ENCODE measurements at places on chromosomes 2 and 18.
A peak's percentile ranks its signal among the peaks of the same experiment; 100 is the strongest.

- DNase-seq: no peak
Measured at GRCh38 chr2:47402555-47402804, 476 bp upstream of the MSH2 start.

GRCh38 chr2:237876061-237876526 lies 16.7 kb downstream of the RAMP1 start:
- no peak for DNase-seq

DNA sequence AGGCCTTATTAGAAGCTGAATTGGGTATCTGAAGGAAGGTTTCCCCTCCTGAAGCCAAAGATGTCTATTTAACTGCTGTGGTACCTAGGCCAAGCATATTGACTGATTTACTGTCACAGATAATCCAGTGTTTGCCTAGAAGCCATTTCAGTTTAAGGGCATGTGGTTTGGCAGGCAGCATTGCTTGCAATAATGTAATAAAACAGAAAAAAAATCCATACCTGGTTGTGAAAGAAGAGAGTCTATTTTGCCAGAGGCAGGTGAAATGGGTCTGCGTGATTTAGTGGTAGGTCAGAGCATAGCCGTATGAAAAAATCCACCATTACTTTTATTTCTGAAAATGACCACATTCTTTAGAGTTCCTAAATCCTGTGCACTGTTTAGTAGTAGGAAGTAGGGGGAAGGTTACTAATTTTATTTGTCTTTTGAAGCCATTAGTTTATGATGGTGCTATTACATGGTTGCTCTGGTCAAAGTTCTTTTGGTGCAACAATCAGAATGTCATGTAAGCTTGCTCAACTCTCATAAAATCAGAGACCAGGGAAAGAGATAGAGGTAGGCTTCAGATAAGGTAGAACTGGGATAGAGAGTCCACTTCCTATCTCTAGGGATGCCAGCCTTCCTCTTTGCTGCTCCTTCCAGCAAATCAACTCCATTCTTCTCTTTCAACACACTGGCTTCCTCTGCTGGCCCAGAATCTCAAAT lies 343.4 kb downstream of the GPD2 start:
- no peak for DNase-seq

GRCh38 chr2:1818811-1819210 lies 74.5 kb upstream of the PXDN start:
- DNase-seq: no peak

DNA sequence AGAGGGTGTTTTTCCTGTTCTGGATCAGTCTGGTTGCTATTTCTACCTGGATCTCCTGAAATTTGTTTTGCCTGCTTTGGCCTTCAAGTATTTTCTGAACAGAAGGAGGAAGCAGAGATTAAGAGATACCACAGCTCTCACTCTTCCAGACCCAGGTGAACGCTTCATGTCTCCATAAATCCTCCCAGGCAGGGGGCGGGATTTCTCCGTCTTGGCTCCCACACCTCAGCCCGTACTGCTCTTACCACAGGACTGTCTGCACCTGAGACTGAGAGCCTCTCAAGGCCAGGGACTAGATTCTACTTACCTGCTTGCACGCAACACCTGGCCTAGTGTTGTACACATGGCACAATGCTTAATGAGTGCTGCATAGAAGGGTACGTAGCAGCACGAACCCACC lies 59.9 kb upstream of the LRPPRC start:
- no peak for DNase-seq

- DNase-seq: no peak
Measured at GRCh38 chr2:206004004-206004693, 81.8 kb downstream of the INO80D start.

DNA sequence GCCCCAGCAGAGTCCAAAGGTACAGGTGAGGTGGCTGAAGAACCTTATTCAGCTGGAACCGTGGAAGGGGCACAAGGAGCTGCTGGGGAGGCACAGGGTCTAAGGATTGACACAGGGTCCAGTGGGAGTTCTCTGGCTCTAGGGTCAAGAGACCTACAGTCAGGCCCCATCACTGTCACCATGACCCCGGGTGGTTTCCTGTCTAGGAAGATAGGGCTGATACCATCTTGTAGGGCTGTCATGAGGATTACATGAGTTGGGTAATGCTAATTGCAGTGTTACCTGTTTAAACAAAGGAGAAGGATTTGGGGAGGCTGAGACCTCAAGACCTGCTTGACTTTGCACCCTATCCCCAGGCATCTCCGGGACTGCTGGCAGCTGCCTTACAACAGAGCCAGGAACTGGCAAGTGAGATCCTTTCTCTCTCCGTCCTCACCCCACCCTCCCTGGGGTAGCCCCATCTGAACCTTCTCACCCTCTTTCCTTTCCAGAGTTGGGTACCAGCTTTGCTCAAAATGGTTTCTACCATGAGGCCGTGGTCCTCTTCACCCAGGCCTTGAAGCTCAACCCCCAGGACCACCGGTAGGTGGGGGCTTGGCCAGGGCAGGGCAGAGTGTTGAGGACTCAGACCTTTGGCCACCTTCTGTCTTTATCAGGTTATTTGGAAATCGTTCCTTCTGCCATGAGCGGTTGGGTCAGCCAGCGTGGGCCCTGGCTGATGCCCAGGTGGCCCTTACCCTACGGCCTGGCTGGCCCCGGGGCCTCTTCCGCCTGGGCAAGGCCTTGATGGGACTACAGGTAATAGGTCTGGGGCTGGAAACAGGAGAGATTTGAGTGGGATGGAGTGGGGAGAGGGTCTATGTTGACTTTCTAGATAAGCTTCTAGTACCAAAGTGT lies 7.5 kb downstream of the LBX2 start:
- DNase-seq: no peak

GRCh38 chr2:7973801-7974480 lies 707.9 kb upstream of the ID2 start:
- DNase-seq: no peak

DNA sequence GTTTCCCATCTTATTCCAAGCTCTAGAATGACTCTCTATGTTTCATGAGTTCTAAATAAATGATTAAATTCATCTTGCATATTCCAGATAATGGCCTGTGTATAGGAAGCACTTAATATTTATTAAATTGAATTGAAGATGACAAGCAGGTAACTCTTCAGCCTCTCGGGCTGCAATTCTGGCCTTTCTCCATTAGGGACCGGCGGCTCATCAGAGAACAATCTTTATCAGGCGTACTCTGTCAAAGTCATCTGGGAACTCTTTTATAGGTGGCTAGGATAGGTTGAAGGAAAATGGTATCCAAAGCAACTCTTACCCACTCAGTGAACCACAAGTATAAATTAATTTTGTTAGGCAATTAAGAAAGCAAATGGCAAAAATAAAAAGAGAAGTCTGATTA lies 308.5 kb downstream of the NOL4 start:
- DNase-seq: no peak

- DNase-seq: no peak
Measured at GRCh38 chr2:162838136-162838497, 450 bp downstream of the KCNH7 start.

DNA sequence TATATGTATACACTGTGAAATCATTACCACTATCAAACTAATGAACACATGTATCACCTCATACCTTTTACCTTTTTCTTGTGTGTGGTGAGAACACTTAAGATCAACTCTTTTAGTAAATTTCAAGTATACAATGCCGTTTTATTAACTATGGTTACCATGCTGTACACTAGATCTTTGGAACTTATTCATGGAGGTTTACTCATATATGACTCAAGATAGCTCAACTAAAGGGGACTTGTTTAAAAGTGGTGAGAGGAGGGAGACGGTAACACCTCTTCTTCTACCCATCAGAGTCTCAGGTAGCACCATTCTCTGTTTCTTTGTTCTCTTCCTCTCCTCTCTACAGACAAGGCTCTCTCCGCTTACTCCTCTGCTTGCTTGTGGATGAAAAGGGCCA lies 36.1 kb upstream of the TMEM178A start:
- no peak for DNase-seq

GRCh38 chr2:109510136-109511028 lies 103.4 kb downstream of the SEPTIN10 start:
- peak; percentile 76 for DNase-seq

DNA sequence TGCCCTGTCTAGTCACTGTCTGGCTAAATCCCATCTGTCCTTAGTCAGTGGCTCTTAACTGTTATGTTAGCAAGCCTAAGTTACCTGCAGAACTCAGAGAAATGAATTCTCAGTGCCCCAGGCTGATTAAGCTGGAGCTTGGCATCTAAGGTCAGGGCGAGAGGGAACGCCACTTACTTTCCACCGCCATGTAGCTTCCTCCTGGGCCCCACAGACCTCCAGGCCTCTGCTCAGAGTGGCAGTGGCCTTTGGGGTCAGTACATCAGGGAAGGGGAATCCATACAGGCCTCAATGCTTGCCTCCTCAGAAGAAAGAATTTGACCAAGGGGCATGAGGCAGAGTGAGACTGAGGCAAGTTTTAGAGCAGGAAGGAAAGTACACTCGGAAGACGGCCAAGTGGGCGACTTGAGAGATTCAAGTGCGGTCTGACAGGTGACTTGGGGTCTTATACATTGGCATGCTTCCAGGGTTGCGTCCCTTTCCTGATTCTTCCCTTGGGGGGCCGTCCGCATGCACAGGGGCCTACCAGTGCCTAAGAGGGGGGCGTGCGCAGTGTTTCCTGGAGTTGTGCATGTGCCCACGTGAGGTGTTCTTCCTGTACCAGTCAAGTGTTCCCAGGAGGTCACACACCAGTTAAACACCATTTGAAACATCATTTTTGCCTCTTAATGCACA lies 64.1 kb downstream of the EMILIN2 start:
- no peak for DNase-seq

DNA sequence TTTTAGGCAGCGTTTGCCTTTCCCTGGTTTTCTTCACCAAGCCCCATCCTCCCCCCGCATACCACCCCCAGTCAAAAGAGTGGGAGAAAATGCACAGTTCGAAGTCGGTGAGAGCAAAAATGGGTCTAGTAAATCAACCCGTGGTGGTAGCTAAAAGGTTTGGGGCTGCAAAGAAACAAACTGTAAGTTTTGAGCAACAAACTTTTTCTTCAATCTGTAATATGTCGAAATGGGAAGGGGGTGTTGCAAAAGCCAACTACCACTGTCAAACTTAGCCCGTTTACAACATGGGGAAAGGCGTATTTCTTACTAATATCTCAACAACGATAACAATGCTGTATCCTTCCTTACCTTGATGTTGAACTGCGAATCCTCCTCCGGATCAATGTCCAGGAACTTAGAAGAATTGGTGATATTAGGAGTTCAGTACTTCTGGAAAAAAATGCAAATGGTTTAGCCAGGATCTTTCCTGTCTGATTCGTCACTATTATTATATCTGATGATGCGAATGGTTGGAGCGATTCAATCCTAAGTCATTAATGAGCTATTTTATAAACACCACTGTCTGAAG lies 2.4 kb upstream of the SATB2 start:
- no peak for DNase-seq

DNA sequence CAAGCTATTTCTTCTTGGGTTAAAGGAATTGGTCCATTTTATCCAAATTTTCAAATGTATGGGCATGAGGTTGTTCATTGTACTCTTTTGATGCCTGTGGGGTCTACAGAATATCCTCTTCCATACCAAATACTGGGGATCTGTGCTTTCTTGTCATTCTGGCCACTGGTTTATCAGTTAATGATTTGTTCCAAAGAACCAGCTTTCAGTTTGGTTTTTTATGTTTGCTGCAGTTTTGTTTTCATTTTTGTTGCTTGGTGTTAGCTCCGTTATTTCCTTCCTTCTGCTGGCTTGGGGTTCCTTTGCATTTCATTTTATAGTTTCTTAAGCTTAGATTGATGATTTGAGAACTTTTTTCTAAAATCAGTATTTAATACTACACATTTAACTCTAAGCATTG lies 45.5 kb downstream of the SLC66A2 start:
- no peak for DNase-seq

DNA sequence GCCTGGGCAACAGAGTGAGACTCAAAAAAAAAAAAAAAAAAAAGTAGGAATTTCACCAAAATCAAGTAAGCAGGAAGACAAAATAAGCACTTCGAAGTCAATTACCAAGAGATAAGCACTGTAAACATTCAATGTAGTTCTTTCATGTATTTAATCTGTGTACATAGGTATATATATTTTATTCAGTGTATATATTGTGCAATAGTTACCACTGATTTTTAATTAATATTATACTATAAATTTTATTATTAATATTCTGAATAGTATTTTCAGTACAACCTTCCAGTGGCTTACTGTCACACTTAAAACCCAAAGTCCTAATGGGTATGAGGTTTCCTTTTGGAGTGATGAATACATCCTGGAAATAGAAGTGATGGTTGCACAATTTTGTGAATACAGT lies 9.1 kb downstream of the APLF start:
- DNase-seq: no peak

- DNase-seq: peak; percentile 46
Measured at GRCh38 chr2:218648088-218648786, 11.2 kb downstream of the ZNF142 start.

DNA sequence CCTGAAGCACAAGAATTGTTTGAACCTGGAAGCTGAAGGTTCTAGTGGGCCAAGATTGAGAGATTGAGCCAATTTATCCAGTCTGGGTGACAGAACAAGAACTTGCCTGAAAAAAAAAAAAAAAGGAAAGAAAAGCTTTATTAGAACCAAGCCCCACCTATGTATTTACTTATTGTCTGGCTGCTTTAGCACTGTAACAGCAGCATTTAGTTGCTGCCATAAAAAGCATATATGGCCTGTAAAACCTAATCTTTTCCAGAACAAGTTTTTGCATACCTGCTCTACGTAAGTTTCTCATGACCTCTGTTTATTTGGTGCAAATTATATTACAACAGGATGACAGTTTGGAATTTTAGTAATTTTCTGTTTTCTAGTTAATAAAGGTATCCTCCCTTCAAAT lies 1565.6 kb upstream of the LRRTM1 start:
- DNase-seq: no peak

- DNase-seq: no peak
Measured at GRCh38 chr2:173898178-173898668, 67.0 kb downstream of the SP3 start.

GRCh38 chr18:34740101-34740500 lies 30.0 kb downstream of the DTNA start:
- DNase-seq: no peak

- DNase-seq: no peak
Measured at GRCh38 chr2:222288590-222289277, 10.1 kb downstream of the PAX3 start.

DNA sequence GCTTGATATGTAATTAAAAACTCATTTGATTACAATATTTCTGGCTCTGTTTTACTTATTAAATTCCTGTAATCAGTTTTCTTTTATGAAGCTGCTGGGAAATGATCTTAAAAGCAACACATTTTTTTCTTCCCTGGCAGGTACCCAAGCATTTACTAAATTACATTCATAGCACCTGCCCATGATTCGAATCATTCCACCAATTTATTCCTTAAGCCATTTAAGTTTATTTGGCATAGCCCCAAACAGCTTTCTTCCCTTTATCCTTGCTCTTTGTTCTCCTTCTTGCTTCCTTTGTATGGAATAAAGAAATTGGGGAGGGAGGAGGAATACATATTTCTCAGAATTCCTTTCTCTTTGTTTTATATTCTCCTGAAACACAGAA lies 241.3 kb downstream of the AGPS start:
- no peak for DNase-seq
